ENCODE measurements at places on chromosomes 13 and 19.

DNA sequence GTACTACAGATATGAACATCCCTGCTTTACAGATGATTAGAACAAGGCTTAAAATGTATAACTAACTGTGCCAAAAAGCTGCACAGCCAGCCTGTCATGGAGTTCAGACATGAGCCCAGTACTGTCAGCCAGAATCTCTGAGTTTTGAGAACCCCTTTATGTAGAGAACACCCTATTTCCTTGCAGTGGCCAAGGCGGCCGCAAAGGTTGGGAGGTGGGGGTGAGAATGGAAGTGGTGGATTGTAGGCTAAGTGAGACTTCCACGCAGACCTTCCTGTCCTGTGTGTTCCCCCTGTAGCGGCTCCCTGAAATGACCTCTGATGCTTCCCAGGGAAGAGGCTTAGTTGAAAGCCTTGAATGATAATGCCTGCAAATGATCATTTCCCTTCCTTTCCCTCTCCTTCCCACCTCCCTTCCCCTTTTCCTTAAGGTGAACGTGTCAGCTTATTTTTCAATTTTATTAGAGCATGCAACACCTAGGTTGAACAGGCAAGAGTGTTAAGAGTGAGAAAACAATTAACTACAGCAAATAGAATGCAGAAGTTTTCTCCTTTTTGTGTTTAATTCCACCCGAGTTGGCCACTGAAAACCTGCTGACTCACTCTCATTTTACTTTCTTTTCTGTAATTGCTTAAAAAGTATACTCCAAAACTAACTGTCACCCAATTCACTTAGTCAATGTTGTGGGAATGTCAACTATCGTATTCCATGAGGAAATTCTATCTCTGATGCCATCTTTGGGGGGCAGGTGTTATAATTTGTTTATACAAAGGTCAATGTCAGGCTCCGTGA, 167.0 kb upstream of the EDNRB start:
- no peak for DNase-seq

DNA sequence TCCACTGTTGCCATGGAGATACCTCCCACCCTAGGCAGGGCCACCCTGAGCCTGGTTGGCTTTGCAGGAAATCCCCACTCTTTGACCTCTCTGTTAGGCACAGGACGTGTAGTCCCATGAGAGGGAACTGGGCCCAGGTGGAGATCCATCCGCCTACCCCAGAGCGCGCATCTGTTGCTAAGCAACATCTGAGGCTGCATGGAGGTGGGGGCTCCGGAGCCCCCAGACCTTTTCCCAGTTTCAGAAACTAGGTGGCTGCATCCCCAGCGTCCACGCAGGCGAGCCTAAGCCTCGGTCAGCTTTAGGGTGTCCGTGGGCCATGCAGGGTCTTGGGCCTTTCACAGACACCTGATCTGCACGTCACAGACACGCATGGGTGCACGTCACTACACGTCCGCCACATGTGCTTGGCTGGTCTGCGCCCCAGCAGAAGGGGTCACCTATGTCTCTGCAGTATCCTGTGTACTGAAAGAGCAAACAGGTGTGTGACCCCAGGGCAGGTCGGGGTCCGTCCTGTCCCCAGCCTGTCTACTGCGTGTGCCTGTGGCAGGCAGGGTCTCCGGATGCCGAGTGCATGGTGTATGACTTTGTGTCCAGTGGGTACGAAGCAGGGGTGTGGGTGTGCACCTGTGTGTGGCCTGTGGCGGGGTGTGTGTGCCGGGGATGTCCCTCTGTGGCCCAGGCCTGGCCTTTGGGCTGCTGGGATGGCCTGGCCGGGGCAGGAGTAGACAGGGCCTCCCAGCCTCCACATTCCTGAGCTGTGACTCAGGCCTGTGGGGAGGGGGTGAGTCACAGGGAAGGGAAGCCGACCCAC, 4.1 kb upstream of the CIRBP start:
- DNase-seq, result no peak

DNA sequence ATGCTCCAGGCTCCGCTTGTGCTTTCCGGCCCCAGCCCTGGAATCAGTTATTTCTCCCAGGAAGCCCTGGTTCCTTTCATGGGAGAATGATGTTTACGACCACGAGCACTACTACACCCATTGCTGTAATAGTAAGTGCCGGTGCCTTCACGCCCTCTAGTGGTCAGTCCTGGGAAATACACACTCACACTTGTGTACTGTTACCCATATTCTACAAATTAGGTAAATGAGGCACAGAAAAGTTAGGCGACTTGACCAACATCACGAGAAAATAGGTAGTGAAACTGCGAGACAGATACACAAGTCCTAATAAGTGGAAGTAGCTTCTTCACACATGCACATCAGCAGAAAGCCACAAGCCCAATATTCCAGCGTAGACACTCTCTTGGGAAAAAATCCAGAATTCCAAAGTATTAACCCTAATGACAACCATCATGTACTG, 21.7 kb downstream of the CEACAM21 start:
- peak; percentile 70 for DNase-seq

DNA sequence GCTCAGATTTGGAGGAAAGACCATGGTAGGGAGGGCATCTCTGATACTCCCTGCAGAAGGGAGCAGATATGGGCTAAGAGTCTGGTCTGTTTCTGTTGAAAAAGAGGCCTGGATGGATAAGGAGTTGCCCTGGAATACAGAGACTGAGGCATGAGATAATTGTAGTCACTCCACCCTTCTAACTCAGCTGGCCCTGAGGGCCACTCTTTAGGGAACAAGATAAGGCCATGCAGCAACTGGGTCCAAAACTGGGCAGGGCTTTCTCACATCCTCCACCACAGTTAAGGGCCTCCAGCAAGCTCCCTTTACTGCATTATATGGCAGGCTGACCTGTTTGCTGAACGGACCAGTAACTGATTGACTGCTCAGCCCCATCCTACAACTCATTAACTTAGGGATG, 1.3 kb downstream of the ZNF749 start:
- DNase-seq, result no peak

GRCh38 chr13:78169386-78169785, 250.8 kb upstream of the EDNRB start:
- no peak for DNase-seq

- DNase-seq, result no peak
Measured at GRCh38 chr19:8468761-8469373, 24.1 kb downstream of the HNRNPM start.

DNA sequence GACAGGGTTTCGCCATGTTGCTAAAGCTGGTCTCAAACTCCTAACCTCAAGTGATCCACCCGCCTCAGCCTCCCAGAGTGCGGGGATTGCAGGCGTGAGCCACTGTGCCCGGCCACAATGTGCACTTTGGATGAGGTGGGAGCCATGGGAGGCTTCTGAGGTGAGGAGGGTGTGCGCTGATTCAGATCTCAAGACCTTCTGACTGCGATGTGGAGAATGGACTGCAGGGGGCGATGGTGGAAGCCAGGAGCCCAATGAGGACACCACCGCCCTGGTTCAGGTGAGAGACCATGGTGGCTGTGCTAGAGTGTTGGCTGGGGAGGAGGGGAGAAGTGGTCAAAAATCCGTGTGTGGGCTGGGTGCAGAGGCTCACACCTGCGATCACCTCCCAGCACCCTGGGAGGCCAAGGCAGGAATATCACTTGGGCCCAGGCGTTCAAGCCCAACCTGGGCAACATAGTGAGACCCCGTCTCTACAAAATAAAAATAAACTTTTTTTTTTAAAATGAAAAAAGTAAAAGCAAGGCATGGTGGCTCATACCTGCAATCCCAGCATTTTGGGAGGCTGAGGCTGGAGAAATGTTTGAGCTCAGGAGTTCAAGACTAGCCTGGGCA, 5.6 kb downstream of the INAFM1 start:
- no peak for DNase-seq

GRCh38 chr19:8389891-8390616, at the start of gene RAB11B:
TSS of gene RAB11B (plus strand) at chr19:8390360. CDS start at chr19:8390417, 57 bp downstream.
- peak; percentile 100 for DNase-seq

DNA sequence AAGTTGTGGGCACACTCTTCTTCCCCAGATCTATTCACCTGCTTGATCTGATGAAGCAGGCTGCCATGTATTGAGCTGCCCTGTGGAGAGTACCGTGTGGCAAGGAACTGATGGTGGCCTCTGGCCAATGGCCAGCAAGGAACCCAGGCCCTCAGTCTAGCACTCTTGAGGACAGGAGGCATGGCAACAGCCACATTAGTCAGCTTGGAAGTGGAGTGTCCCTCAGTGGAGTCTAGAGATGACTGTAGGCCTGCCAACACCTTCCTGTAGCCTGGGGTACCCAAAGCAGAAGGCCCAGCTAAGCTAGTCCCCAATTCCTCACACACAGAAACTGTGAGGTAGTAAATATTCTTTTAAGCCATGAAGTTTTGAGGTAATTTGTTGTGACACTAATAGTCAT, 412.5 kb downstream of the DACH1 start:
- no peak for DNase-seq

GRCh38 chr13:100842136-100842535, 167.5 kb upstream of the TMTC4 start:
- DNase-seq, result no peak

DNA sequence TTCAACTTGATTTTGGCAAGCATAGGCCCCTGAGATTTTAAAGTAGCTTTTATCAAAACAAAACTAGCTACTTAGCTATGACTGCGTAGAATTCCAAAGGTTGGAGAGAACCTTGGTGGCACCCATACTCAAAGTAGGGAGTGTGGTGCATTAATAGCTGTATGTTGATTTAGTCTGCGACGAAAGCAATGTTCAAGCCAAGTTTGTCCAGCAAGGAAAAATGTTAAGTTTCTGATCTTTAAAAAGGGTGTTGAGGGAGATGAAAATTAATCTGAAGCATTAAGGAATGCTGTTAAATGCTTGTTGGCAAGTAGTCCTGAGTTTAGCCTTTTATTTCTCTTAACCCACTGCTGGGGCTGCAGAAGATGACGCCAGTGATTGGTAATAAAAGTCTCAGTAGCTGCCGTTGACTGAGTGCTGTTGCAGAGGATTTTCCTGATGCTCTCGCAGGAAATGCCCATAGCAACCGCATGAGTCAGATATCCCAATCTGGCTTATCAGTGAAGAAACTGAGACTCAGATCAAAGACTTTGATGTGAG, 75.9 kb upstream of the RNF113B start:
- DNase-seq, result no peak

DNA sequence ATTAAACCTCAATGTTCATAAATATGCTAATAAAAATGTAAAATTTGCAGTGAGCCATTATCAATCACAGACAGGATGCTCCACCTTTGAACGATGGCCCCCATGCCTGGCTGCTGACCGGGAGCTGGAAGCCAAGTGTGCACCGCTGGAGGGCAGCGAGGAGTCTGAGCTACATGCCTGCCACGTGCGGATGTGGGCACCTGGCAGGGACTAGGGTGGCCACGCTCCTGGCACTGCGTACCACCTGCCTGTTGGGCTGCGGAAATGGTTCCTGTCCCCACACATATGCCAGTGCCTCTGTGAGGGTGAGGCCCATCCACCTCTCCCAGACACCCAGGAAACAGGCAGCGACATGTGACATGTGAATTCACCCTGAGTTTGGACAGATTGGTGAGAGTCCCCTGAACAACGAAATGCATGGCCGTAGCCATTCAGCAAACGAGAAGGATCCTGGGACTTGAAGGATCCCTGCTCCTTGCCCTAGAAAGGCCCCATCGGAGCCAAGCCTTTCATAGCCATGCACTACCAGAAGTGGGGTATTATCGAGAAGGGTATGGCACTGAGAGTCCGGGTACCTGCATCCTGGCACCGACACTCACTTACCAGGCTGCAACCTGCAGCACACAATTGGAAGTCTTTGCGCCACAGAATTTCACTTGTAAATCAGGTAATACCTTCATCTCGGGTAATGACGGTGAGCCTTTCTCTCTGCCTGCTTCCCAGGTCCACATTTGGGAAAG, 35.8 kb downstream of the TSHZ3 start:
- DNase-seq, result no peak

DNA sequence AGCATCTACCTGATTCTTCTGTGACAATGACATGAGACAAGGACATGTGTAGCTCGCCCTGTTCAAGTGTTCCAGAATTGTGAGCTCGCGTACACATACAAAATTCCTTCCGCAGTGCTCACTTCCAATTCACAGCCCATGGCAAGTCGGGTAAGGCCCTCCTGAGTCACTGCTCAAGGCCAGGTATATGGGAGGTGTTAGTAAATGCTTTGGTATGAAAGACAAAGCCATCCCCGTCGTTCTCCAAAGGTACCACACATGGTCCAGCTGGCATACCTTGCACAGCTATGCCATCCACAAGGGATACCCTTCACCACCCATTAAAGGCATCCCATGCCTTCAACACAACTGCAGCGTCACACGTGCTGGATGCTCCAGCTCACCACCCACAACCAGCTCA, 4.4 kb upstream of the ELL start:
- no peak for DNase-seq

DNA sequence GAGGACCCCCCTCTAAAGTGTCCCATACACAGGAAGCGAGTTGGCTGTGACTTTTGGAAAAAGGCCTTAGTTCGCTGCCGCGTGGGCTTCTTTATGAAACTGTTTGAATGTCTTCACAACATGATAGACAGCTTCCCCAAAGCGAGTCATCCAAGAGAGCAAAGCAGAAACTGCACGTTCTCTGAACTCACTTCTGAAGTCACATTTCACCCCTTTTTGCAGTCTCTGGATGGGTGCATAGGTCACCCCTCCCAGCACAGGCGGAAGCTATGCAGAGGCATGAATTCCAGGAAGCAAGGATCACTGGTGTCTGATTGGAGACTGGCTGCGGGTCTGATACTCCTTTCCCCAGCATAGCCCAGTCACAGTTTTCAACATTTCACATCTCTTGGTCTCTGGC, 10.6 kb downstream of the GPI start:
- DNase-seq, result no peak

DNA sequence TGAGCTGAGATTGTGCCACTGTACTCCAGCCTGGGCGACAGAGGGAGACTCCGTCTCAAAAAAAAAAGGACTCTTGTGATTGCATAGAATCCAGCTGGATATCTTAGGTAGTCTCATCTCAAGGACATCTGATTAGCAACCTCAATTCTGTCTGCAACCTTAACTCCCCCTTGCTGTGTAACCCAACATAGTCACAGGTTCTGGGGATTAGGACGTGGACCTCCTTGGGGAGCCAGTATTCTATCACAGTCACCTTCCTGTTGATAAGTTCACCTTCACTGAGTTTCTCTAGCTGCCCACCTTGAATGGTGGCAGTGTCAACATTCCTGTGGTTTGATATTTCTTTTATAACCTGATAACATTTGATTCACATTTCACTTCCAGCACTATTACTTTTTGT, 27.2 kb downstream of the GPR18 start:
- DNase-seq, result no peak

- DNase-seq, result peak; percentile 44
Measured at GRCh38 chr19:4636151-4636717, 3.1 kb upstream of the TNFAIP8L1 start.

DNA sequence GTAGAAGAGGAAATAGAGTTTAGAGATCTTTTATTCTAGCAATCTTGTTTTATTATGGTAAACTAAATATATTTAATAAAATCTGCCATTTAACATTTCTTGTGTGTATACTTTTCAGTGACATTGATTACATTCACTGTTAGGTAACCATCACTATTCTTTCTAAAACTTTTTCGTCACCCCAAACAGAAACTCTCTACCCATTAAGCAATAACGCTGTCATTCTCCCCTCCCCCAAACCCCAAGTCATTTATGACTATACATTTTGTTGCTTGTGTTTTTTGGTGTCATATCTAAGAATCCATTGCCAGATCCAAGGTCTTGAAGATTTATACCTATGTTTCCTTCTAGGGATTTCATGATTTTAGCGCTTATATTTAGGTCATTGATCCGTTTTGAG, 10.6 kb downstream of the URI1 start:
- DNase-seq, result no peak

GRCh38 chr13:39777527-39778061, 122.1 kb downstream of the COG6 start:
- DNase-seq, result no peak
